ENCODE measurements at places on chromosomes 12 and 14.

GRCh38 chr14:80636071-80636470 is 305.5 kb downstream of the CEP128 start:
- DNase-seq = no peak

DNA sequence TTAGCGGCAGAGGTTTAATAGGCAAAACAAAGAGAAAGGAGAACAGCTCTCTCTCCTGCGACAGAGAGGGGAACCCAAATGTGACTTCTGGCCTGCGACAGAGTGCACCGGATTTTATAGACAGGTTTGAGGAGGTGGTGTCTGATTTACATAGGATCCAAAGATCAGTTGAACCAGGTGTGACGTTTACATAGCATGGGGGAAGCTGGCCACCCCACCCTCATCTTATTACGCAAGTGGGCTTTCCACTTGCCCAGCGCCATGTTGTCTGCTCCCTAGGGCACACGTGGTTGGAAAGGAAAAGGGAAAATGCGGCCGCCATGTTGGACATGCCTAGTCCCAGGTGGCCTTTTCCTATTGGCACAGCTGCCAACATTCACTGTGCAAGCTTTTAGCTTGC is 17.4 kb downstream of the BCL2L14 start:
- DNase-seq = no peak

- no peak for DNase-seq
Observed at GRCh38 chr12:68450947-68451260, 118.7 kb upstream of the MDM1 start.

GRCh38 chr14:101991352-101991751 is 27.0 kb downstream of the DYNC1H1 start:
- DNase-seq = no peak

DNA sequence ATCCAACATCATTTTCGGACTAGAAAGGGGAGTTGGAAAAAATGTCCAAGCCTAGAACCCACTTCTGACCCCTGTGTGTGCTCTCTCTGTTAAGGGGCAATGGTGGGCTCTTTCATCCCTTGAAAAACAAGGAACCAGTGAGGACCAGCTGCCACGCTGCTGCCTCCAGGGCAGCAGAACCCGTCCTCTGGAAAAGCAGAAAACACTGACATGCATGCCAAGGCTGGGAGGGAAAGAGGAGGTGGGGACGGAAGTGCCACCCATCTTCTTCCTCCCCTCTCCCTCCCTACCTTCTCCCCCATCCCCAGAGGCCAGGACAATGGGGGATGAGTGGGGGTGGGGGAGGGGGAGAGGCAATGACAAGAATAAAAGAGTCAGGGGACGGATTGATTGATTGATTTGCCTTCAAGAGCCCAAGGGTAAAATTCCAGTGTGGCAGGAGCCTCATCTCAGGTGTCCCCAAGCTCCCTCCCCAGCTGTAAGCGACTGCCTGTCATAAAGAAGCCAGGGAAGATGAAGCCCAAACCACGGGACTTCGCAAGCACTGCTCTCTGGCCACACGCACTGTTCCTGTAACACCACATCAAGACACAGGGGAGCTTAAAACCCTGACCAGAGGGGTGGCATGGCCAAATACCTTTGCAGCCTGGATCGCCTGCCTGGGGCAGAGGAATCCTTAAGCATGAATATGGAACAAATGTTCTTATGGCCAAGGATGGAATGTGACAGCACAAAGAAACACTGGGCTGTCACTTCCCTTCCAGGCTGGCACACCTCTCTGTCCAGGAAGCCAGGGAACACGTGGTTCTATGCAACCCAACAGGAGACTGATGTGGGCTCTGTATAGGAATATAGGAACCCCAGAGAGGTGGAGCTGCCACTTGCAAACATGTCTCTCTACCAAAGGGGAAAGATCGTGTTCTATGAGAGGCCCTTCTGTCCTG is 38.9 kb upstream of the BDKRB2 start:
- no peak for DNase-seq

DNA sequence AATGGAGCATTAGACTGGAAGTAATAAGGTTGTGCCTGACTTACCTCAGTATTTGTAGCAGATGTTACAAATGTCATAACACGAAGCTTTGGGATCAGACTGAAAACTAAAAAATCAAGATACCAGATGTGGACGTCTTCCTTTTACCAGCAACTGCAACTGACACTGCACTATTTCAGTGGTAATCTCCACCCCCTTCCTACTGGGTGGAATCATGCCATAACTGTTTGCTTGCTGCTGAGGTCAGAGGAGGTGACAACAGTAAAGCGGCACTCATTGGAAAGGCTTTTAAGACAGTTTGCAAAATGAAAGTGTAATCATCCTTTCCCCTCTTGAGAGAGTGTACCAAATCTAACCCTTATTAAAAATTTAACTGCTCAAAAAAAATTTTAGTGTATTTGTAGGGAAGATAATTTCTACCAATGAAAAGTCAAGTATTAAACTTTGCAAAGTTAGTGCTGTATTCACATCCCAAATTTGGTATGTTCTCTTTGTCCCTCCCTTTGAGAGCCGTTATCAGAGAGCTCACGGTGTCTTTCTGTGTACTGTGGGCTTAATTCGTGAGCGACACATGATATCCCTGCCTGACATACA is 420.7 kb downstream of the NPAS3 start:
- no peak for DNase-seq

GRCh38 chr14:88163731-88164255 is 158.9 kb downstream of the GPR65 start:
- no peak for DNase-seq

GRCh38 chr14:68774771-68775613 is 17.9 kb downstream of the ZFP36L1 start:
- DNase-seq = no peak

DNA sequence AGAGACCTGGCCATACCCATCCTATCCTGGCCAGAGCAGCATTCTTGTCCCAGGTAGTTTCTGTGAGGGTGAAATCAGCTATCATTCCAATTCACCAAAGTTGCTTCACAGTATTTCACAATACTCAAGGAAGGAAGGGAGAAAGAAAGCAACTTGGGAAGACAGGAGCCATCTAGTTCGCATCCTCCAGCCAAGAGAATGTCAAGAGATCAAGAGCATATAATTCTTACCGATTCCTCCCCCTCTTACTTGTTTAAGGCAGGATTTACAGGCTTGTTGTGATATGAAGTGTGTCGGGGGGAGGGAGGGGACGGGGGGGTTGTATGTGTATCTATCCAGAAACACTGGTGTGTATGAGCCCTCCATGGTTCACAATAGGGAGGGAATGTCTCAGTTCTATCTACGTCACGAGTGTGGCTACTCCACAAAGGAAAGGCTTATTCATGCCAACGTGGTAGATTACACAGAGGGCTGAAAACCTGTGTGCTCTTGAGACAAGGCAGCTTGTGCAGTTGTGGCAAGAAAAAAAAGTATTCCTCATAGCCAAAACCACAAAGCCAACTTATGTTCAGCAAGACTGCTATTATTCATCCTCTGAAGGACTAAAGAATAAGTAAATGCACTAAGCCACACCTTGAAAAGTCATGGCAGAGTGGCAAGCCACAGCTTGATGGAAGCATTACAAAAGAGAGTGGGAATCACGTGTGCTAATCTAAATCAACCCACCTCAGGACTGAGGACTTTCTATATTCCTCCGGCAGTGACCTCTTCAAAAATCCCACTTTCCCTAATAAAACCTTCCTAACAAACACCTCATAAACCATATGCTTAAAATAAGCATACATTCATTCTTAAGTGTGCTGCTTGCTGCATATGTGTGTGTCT is 35.0 kb downstream of the CORO1C start:
- DNase-seq = no peak

DNA sequence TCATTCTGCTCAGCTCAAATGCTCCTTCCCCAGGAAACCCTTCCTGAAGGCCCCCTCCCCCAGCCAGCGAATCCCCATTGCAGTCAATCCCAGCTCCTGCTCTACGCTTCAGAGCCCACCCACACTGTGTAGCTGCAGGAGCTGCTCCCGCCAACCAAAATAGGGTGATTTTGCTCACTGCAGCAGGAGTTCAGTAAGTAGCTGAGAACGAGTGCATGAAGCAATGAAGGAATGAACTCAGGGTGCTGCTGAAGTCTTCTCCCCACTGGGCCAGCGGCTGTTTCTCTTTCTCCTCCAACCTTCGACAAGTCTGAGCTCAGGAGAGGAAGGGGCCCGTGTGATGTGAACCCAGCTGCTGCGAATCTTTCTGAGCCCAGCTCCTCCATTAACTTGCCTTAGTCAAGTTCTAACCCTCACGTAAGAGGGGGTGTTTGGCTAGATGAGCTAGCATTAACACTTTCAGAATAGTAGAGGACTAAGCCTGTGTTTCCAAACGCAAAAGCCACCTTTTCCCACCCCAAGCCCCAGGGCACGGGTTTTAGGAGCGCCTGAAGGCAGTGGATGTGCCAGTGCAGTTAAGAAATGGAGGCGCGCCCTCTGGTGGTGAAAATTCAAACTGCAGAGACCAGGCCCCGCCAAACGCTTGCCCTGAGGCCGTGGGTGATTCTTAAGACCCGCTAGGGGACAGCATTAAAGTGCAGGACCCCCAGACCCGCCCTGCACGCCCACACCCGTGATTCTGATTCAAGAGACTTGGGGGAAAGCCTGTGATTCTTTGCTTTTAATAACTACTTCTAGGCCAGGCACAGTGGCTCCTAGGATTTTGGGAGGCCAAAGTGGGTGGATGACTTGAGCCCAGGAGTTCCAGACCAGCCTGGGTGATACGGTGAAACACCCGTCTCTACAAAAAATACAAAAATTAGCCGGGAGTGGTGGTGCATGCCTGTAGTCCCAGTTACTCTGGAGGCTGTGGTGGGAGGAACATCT is 11.9 kb upstream of the SERPINA4 start:
- peak; percentile 30 for DNase-seq

- DNase-seq = no peak
Observed at GRCh38 chr14:105312973-105313372, 1.6 kb upstream of the PACS2 start.

- DNase-seq = no peak
Observed at GRCh38 chr12:15584366-15585041, 204.7 kb downstream of the EPS8 start.

DNA sequence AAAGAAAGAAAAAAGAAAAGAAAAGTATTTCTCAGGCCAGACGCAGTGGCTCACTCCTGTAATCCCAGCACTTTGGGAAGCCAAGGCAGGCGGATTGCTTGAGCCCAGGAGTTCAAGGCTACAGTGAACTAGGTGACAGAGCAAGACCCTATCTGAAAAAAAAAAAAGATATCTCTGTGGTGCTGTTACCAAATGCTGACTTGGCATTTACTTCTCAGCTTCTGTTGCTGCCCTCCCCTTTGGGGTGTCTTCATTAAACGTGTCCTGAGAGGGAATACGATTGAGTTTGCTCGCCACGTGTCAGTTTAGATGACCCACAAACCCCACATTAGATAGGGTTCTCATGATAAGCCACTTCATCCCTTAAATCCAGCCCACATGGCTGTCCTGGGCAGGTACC is 4.4 kb upstream of the POLR3B start:
- no peak for DNase-seq

DNA sequence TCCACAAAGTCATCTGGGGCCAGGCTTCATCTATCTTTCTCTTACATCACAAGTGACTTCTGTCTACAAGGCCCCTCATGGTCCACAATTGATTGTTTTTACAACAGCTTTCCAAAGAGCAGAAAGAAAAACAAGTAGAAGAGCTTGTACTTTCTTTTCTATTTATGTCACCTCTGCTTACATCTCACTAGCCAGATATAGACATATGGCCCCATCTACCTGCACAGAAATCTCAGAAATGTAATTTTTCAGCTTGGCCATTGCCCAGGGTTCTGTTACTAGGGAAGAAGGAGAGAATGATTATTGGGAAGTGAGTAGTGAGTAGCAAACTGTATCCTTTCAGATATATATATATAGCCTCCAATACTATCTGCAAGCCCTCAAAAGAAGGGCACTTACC is 210.5 kb upstream of the PLEKHG7 start:
- DNase-seq = no peak

DNA sequence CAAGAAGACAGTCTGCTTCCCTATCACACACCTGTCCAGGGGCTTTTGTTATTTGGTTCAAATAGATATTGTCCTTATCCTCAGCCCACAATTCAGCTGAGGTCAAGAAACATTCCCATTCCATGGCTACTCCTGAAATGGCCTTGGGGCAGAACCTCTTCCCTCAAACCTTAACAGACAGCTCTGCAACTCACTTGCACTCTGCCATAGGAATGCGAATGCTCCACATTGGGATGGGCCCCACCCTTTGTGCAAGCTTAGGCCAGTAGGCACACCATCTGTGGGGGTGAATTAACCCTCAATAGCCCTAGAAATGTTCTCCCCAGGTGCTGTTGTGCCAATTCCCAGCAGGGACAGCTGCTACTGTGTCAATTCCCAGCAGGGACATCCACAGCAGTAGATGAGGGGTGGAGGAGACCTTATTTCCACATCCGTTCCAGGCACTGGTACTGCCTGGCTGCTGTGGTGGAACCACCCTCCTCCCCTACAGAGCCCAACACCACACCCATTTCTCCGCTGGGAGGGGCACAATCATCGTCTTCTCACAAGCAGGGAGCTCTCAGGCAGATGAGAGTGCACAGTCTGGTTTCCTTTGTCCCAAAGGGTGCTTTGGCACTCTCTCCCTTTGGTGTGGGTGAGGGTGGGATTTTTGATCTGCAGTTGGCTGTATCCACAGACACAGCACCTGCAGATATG is 42.3 kb upstream of the GLIPR1 start:
- DNase-seq = no peak

DNA sequence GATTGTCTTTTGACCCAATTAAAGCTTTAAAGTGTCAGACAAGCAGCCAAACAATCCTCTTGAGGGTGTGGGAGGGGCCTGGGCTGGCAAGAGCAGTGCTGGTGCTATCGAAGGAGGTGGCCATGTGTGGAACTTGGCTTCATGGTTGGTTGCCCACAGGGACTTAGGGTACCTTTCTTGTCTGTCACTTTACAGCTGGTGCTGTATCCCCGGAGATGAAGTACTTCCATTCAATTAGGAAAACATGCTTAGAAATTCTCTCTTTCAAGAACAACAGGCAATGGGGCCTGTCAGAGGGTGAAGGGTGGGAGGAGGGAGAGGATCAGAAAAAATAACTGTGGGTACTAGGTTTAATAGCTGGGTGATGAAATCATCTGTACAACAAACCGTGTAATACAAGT is 86.5 kb downstream of the DAAM1 start:
- DNase-seq = no peak

GRCh38 chr14:31268216-31268615 is 60.6 kb upstream of the HECTD1 start:
- DNase-seq = no peak

- no peak for DNase-seq
Observed at GRCh38 chr14:85607651-85608081, 77.7 kb downstream of the FLRT2 start.

GRCh38 chr14:100085462-100085861 is 20.2 kb downstream of the EVL start:
- DNase-seq = no peak

DNA sequence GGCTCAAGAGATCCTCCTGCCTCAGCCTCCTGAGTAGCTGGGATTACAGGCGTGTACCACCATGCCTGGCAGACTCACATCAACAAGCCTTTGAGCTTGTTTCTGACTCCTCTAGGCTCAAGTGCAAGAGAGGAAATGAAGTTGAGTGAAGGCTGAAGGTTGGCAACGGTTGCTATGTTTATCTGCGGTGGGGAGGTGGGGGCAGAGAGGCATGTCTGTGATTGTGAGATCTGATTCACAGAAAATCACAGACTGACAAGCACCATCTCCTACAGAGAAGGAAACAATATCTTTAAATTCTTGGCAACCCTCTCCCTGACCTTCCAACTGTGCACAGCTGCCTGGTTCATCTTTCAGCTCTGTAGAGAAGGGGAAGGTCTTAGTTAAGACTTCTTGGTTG is 22.1 kb upstream of the NINJ2 start:
- peak; percentile 74 for DNase-seq
